Adrenal gland (tissue), 19 donors: ENCODE measurements at places on chromosomes 4 and X. TPM values are rescaled to one million over a fixed set of nuclear protein-coding genes. Genes with fewer than 3 reads are reported as not detected.

- no peak for DNase-seq
- H3K36me3 ChIP-seq = no peaks in the 10 kb centered on the region
- peaks cover 7% of the 10 kb centered on the region for H3K27me3 ChIP-seq
- H3K4me1 ChIP-seq = no peaks in the 10 kb centered on the region
Observed at GRCh38 chrX:50614460-50614859, 143.8 kb upstream of the DGKK start.

DNA sequence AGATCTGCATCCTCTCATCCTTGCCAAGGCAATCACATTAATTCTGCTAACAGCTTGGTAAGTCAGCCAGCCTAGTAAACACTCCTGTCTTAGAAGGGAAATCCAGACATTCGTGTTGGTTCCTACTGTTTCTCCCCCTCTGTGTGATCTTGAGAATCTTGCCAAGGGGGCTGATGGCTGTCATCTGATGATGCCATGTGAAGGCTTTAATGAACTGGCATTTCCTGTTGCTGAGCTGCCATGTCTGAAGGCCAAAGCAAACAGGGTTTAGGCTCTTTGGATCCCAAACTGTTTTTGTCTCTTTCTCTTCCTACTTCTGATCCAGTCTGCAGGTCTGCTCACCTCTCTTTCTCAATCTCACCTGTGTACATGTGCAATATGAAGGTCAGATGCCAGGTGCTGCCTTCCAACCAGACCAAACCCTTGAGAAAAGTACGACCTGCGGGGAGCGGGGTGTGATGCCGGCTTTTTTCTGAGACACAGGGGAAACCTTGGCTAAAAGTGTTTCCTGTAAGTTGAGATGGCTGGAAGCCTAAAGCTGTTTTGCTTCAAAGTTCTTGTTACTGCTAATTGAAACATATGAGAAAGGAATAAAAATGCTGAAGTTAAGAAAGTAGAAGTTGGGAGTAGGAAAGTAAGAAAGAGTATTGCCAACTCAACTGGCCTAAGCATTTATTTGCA, 532.9 kb downstream of the ANKRD50 start:
- H3K4me3 ChIP-seq = no peak overlapping the region
- DNase-seq = no peak
- H3K36me3 ChIP-seq = no peaks in the 10 kb centered on the region
- no peaks in the 10 kb centered on the region for H3K27me3 ChIP-seq
- H3K4me1 ChIP-seq = no peaks in the 10 kb centered on the region

Gene SHOX
- not detected for total RNA-seq

- DNase-seq = no peak
Observed at GRCh38 chr4:140342620-140343019, 30.8 kb upstream of the SCOC start.

Gene HPGD
- 3.6 TPM for total RNA-seq

DNA sequence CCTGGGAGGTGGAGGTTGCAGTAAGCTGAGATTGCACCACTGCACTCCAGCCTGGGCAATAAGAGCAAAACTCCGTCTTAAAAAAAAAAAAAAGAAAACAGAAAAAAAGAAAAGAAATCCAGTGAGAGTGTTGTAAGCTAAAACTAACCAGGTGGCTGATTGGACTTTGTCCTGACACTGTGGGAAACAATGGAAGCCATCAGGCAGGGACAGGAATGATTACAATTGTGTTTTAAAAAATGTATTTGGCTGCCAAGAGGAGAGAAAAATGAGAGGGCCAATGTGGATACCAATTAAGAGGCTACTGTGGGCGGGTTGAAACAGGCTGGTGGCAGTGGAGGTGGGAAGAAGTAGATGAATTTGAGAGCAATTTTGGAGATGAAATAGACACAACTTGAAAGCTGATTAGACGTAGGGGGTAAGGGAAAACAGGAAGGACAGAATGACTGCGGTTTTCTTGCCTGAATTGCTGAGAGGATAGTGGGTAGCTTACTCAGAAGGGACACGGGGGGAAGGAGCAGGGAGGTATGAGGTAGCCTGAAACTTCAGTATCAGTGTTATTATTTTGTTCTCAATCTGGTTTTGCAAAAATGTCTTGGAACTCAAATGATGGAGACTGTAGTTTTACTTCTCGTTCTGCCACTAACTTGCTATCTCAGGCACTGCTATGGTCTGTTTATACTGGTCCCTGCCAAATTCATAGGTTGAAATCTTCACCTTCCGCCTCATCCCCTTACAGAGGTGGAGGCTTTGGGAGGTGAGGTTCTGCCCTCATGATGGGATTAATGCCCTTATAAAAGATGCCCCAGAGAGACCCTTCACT, 45.6 kb upstream of the CHRNA9 start:
- H3K36me3 ChIP-seq = no peaks in the 10 kb centered on the region
- H3K27ac ChIP-seq = no peak overlapping the region
- no peak for DNase-seq

DNA sequence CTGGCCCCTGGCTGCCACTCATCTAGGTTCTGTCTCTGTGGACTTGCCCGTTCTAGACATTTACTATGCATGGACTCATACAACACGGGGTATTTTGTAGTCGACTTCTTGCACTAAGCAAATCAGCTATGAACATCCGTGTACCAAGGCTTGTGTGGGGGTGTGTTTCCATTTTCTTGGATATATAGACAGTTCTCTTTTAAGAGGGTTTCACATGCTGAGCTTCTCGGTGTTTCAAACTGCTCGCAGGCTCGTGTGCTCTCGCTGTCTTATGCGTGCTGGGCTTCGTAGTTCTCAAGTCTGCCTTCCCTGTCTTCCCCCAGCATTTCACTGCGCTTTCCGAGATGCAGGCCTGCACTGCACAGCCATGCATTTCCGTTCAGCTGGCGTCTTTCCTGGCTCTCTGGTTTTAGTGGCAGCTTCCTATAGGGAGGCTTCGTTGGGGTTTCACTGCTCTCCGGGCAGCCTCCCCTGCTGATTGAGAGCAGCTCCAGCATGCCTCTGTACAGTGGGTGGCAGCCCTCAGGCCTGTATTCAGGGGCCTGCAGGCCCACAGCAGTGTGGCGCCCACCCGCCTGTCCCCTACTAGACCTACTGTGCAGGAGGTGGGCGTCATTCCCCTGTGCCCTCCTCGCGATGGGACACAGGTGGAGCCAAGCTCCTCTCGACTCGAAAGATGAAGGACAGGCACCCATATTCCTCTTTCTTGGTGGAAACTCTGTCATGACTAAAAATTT, 27.6 kb downstream of the ZBTB49 start:
- no peaks in the 10 kb centered on the region for H3K36me3 ChIP-seq
- H3K27ac ChIP-seq = no peak overlapping the region
- no peaks in the 10 kb centered on the region for H3K4me1 ChIP-seq
- no peaks in the 10 kb centered on the region for H3K27me3 ChIP-seq
- DNase-seq = no peak

Gene RBMXL3
- not detected for total RNA-seq

GRCh38 chrX:152405561-152405960, 45.6 kb downstream of the GABRA3 start:
- no peak overlapping the region for H3K4me3 ChIP-seq
- H3K4me1 ChIP-seq = no peaks in the 10 kb centered on the region
- H3K27ac ChIP-seq = no peak overlapping the region
- DNase-seq = no peak

Gene NHS
- 6.8 TPM for total RNA-seq

Gene ABCG2
- total RNA-seq = 9.9 TPM

Gene CSN1S1
- not detected for total RNA-seq

DNA sequence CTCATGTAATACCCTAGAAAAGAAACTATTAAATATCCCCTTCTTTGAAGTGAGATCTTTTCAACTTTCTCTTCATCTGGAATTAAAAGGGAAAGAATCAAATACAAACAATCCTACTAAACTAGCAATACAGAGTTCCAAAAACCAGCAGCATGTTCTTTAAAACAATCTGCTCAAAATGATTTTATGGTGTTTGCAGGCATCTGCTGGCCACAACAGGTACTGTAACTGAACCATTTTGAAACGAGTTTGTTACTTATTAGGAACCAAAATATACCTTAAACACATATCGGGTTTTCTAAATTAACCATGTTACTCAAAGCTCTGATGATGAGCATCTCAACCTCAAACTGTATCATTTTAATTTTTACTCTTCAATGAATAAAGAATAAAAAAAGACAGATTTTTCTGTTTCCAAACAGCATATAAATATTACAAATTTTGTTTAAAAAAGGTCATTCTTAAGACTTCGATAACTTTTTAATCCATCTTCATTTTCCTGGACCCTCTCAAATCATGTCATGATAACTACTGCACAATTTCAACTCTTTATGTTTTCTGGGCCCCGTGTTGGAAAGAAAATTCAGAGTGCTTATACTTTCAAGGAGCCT, 56.5 kb downstream of the ARAP2 start:
- H3K36me3 ChIP-seq = no peaks in the 10 kb centered on the region
- no peak for DNase-seq
- no peak overlapping the region for H3K4me3 ChIP-seq
- H3K27me3 ChIP-seq = no peaks in the 10 kb centered on the region
- no peak overlapping the region for H3K27ac ChIP-seq
- no peaks in the 10 kb centered on the region for H3K4me1 ChIP-seq

Gene TLR10
- total RNA-seq = 0.60 TPM

DNA sequence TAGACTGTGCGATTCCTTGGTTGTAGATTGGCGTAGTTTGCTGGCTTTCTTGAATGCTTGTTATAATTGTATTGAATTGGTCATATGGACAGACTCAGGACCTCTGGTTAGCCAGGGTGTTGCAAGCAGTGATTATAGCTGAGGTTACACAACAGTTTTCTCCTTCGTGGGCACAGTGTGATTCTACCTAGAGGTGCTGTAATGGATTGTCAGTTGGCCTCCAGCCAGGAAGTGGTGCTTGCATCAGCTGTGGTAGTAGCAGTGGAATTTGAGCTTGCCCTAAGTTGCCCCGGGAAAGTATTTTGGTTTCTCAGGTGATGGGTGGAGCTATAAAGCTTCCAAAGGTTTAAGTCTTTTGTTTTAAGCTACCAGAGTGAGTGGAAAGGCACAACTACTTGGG, 23.1 kb upstream of the GABRG1 start:
- no peak overlapping the region for H3K27ac ChIP-seq
- no peak for DNase-seq
- H3K4me1 ChIP-seq = no peaks in the 10 kb centered on the region
- H3K36me3 ChIP-seq = no peaks in the 10 kb centered on the region
- no peak overlapping the region for H3K4me3 ChIP-seq
- no peaks in the 10 kb centered on the region for H3K27me3 ChIP-seq

GRCh38 chr4:7788694-7789425, 150.8 kb downstream of the AFAP1 start:
- H3K4me1 ChIP-seq = no peaks in the 10 kb centered on the region
- H3K27me3 ChIP-seq = no peaks in the 10 kb centered on the region
- H3K4me3 ChIP-seq = no peak overlapping the region
- no peaks in the 10 kb centered on the region for H3K36me3 ChIP-seq
- no peak for DNase-seq

DNA sequence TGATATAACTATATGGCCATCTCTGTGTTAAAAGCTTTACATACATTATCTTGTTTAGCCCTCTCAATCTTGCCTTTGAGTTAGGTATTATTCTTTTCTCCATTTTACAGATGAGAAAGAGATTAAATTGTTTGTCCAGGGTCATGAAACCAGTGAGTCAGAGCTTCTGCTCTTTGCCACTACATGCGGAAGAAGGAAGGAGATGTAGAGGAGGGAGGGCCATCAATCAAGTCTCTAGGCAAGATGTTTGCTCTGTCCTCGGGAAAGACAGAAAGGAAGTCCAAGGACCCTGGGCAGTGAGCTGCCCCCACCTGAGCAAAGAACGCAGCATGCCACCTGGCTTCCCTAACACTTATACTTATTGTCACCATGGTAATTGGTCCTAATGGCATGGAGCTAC, 133.7 kb upstream of the IL1RAPL2 start:
- DNase-seq = no peak
- H3K4me1 ChIP-seq = no peaks in the 10 kb centered on the region
- peaks cover 9% of the 10 kb centered on the region for H3K27me3 ChIP-seq
- no peak overlapping the region for H3K27ac ChIP-seq
- H3K4me3 ChIP-seq = no peak overlapping the region
- H3K36me3 ChIP-seq = no peaks in the 10 kb centered on the region

Gene RNF212
- total RNA-seq = 2.4 TPM

DNA sequence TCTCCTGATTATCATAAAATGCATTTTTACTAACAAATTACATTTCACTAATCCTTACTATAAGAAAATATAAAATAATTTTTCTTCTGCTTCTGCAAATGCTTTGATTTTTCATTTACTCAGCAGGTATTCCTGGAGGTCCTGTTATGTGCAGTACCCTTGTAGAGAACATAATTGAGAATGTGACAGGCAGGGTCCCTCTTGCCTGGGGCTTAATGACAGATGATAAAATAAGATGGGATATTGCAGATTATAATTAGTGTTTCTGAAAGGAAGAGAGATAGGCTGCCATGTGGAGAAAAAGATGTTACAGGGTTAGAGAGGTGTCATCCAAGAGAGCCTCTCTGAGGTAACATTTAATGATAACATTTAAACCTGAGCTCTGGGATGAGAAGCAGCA, 128.9 kb downstream of the MAD2L1 start:
- DNase-seq = no peak
- H3K36me3 ChIP-seq = no peaks in the 10 kb centered on the region
- no peak overlapping the region for H3K4me3 ChIP-seq
- no peak overlapping the region for H3K27ac ChIP-seq

DNA sequence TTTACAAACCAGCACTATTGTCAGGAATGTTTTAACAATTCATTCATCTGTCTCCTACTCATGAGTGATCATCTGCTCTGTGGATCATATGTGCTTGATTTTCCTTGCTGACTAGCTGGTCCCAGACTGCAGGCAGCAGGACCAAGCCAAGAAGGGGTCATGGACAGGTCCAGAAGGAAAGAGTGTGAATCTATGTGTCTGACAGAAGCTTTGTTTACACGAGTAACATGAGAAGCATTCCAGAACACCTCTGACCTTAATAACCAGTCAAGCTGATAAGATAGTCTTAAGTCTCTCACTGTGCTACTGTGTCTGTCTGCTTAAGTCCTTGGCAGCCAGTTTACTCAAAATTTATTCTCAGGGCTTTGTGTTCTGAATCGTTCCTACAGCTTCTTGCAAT, 39.0 kb downstream of the GUCY1A1 start:
- H3K36me3 ChIP-seq = no peaks in the 10 kb centered on the region
- H3K4me3 ChIP-seq = no peak overlapping the region
- H3K4me1 ChIP-seq = no peaks in the 10 kb centered on the region
- no peak for DNase-seq

GRCh38 chrX:35800474-35800873, 2.3 kb downstream of the MAGEB16 start:
- no peak for DNase-seq
- no peak overlapping the region for H3K27ac ChIP-seq
- H3K27me3 ChIP-seq = no peaks in the 10 kb centered on the region

- no peaks in the 10 kb centered on the region for H3K36me3 ChIP-seq
- H3K27me3 ChIP-seq = no peaks in the 10 kb centered on the region
- H3K4me3 ChIP-seq = no peak overlapping the region
- H3K4me1 ChIP-seq = no peaks in the 10 kb centered on the region
Observed at GRCh38 chrX:4876268-4876667, 1162.8 kb upstream of the PRKX start.

Gene OCIAD2
- total RNA-seq = 25.1 TPM

GRCh38 chr4:53059256-53059655, 197.1 kb downstream of the RASL11B start:
- no peaks in the 10 kb centered on the region for H3K27me3 ChIP-seq
- H3K36me3 ChIP-seq = no peaks in the 10 kb centered on the region
- no peak overlapping the region for H3K4me3 ChIP-seq
- DNase-seq = no peak
- no peak overlapping the region for H3K27ac ChIP-seq
- H3K4me1 ChIP-seq = no peaks in the 10 kb centered on the region
